ENCODE measurements at places on chromosomes 5 and 9.

DNA sequence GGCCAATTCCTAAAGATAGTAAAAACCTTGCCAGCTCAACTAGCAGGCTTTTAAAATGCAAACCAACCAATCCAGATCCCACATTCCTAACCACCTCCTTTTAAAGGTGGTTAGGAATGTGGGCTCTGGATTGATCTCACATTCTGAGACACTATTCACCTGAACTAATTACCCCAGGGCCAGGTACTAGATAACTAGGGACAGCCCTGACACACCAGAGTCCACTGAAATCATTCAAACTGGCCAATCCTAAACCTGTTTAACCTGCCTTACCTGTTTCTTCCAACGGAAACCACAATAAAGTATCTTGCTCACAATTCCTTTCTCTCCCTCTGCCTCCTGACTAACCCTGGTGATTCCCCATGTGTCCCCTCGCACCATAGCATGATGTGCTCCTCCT is 168.3 kb upstream of the DMAC1 start:
- no peak for DNase-seq

- no peak for DNase-seq
These were observed 16.6 kb downstream of the KCNIP1 start for GRCh38 chr5:170520372-170520771.

DNA sequence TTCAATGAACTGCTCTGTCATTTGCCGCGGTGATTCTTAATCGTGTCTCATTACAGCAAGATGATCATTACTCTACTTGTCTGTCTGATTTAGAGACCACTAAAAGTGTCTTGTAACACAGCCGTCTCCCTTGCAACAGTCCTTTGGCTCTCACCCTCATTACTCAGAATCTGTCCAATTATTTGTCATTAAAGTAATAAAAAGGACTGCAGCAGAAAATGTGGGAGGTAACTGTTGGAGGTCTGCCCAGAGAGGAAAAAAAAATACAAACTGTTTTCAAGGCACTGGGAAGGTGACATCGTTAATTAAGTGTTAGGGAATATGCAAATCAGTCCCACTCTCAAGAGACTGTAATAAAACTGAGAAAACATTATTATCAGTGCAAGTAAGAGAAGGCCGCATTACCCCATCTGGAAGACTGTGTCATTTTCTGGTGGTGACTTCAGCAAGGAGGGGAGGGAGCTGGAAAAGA is 281.0 kb downstream of the RASEF start:
- DNase-seq = no peak

- no peak for DNase-seq
These were observed 275 bp downstream of the AHRR start for GRCh38 chr5:321726-322251.

DNA sequence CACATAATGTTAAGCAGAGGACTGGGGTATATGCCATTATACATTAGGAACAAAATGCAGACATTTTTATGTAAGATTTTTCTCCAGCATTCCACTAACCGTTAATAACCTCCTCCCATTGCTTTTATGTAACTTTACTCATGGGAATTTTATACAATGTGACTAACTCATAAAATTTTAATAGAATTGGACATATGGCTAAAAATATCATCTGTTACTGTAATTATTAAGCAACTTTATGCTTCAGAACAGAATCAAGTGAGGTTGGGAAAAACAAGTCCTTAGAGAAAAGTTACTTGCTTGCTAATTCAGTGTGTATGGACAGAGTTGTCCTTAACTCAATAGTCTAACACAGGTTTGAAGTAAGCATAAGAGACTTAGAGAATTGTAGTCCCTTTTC is 54.8 kb upstream of the PCSK1 start:
- no peak for DNase-seq
